Neural crest cell (in vitro differentiated cells): ENCODE measurements at places on chromosomes 12 and 14. TPM values are rescaled to one million over a fixed set of nuclear protein-coding genes. Genes with fewer than 3 reads are reported as not detected.

Gene CFAP54
- 1.5 and 3.1 TPM in 2 replicates for total RNA-seq

DNA sequence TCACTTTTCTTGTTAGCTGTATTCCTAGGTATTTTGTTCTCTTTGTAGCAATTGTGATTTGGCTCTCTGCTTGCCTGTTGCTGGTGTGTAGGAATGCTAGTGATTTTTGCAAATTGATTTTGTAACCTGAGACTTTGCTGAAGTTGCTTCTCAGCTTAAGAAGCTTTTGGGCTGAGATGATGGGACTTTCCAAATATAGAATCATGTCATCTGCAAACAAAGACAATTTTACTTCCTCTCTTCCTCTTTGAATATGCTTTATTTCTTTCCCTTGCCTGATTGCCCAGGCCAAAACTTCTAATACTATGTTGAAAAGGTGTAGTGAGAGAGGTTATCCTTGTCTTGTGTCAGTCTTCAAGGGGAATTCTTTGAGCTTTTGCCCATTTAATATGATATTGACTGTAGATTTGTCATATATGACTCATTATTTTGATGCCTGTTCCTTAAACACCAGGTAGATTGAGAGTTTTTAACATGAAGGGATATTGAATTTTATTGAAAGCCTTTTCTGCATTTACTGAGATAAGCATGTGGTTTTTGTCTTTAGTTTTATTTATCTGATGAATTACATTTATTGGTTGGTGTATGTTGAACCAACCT lies 26.7 kb downstream of the CLECL1 start:
- DNase-seq: no peak

GRCh38 chr12:26416550-26416949 lies 221.2 kb downstream of the SSPN start:
- no peak for DNase-seq

- no peak for DNase-seq
Observed at GRCh38 chr12:67434671-67435370, 165.7 kb downstream of the CAND1 start.

DNA sequence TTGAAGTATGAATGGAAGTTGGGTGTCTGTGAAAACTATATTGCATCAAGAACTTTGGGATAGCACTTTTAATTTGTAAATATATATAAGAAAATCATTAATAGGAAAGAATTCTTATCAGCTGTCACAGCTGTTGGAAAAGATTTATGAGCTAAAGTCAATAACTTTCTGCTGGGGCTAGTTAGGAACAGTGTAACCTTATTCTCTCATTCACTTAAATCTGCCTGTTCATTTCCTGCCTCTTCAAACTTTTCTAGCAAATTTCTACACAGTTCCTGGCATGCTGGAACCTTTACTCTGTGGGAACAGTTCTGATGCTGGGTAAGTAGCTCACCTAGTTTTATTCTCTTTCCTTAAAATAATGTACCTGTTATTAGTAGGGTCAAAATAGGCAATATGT lies 109.9 kb downstream of the SCN8A start:
- DNase-seq: no peak

GRCh38 chr12:122785503-122785902 lies 11.1 kb downstream of the CCDC62 start:
- DNase-seq: no peak

DNA sequence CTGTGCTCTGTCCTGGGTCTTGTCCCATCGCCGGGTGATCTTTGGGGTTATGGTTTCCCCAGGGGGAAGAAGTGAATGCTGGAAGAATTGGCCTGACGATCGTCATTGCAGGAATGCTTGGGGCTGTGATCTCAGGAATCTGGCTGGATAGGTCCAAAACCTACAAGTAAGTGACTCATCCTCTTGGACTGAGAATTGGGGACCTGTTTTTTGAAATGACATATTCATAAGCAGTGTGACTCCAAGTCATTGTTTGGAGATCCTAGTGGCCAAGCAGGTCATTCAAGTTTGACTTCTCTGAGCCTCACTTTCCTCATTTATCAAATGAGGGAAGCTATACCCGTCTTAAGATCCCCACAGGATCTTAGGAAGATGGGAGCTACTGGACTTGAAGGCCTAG lies 25.8 kb downstream of the ERG28 start:
- no peak for DNase-seq

DNA sequence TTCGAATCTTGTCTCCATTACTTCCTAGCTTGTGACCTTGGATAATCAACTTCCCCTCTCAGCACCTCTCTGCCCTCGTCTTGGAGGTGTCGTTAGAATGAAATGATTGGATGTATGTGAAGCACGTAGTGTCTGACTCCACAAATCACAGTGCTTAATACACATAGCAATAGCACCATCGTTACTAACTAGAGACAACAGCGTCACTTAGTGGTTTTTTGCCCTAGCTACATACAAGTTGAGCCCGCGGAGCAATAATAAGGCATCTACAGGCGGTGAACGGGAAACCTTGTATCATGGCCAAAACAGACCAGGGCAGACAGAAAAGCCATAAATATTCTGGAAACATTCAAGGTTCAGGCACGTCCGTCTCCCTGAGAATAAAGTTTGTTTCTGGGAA lies 154.9 kb downstream of the ASCL4 start:
- DNase-seq: no peak

- no peak for DNase-seq
Observed at GRCh38 chr12:56261503-56262232, 3.5 kb upstream of the ANKRD52 start.

DNA sequence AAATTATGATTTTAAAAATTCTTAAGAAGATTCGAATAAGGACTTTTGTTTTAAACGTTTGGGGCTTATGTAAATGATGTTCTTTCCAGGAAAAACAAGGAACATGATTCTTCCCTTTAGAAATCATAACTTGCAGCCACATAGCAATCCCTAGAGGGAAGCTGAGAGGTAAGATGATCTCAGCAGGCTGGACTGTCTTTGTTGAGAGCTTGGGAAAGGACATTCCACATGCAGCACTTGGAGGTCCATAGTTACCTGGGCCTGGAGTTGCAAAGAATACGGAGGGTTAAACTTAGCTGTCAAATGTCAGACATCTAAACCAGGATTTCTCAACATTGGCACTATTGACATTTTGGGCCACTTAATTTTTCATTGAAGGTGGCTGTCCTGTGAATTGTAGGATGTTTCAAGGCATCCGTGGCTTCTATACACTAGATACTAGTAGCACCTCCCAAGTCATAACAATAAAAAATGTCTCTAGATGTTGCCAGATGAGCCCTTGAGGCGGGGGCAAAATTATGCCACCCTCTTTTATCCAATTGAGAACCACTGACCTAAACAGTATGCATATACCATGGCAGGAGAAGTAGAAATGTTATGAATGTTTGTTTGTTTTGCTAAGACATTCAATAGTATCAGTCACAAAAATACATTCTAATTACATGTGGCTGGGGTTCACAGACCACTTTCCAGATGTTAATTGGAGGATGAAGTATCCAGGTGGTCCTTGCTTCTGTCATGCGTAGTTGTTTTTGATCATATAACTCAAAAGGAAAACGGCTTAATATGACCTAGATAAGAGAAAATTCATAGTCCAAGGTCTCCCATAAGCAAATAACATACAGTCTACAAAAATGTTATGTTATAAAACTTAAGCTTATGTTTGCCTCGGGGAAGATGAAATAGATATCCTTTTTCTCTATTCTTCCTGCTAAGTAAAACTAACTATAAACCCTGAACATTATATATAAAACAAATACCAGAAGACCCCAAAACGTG lies 30.5 kb downstream of the TTC6 start:
- no peak for DNase-seq

Gene UNC119B
- 79.7 and 80.0 TPM in 2 replicates for total RNA-seq

- DNase-seq: no peak
Observed at GRCh38 chr14:33631441-33631840, 319.4 kb downstream of the EGLN3 start.

DNA sequence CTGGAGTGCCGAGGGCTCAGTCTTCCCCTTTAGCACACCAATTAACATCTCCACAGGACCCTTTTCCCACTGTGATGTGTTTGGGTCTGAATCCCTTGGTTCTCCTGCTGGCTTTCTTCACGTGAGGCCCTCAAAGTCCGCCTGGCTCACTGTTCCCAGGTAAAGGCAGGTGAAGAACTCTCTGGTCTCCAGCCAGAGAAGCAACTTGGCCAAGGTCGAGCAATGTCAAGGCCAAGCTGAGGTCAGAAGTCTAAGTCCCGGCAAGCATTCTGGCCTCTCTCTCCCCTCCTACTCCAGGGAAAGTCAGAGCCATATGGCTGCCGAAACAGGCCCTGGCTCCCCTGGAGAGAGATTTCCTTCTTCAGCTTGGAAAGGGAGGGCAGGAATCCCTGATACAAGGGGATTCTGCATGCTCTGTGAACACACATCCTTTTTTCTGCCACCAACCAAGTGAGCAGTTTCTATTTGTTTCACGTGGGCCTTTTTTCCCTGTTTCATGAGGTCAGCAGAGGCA lies 61.4 kb upstream of the ESRRB start:
- no peak for DNase-seq

Gene LAG3
- 4.7 and 4.9 TPM in 2 replicates for total RNA-seq

- DNase-seq: no peak
Observed at GRCh38 chr12:24853094-24853493, 95.8 kb downstream of the BCAT1 start.
